ENCODE measurements at places on chromosomes 12 and 14.

GRCh38 chr12:11601647-11602046 lies 47.8 kb upstream of the ETV6 start:
- DNase-seq: no peak

- DNase-seq: no peak
Observed at GRCh38 chr12:48824905-48825304, 6.6 kb downstream of the CACNB3 start.

- no peak for DNase-seq
Observed at GRCh38 chr12:16472631-16473030, 125.2 kb downstream of the MGST1 start.

GRCh38 chr12:109720152-109720856 lies 6.7 kb downstream of the FAM222A start:
- DNase-seq: no peak

DNA sequence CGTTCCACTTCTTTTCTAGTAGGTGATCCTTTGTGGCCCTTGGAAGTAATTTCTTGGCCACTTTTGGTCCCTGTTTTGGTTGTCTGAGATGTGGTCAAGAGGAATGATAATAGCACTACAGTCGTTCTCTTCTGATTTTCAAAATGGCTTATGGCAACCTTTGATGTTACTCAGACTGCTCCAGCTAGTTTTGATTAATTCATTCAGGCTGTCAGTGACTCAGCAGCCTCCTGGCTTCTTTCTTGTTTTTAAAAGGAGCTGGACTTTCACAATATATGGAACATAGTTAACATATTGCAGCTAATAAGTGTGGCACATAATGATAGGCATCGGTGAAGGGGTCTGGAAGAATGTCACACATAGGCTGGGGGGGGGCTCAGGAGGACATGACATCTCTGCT lies 47.3 kb downstream of the WDR20 start:
- DNase-seq: no peak

GRCh38 chr12:80925983-80926382 lies 11.8 kb downstream of the LIN7A start:
- no peak for DNase-seq

DNA sequence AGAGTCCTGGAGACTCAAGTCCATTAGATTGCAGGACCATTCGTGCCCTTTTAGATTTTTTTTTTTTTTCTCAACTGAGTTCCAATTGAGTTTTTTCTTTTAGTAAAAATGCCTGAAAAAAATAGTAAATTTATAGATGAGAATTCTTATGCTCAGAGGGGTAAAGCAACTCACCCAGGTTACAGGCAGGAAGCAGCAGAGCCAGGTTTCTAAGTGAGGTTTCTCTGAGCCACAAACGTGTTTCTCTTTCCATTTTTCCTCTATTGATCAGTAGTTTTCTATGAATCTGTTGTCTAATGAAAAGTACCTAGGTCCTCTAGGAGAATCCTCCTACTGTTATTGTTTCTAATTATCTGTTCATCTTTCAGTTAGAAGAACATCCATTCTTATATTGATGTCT lies 66.4 kb upstream of the C12orf71 start:
- no peak for DNase-seq

DNA sequence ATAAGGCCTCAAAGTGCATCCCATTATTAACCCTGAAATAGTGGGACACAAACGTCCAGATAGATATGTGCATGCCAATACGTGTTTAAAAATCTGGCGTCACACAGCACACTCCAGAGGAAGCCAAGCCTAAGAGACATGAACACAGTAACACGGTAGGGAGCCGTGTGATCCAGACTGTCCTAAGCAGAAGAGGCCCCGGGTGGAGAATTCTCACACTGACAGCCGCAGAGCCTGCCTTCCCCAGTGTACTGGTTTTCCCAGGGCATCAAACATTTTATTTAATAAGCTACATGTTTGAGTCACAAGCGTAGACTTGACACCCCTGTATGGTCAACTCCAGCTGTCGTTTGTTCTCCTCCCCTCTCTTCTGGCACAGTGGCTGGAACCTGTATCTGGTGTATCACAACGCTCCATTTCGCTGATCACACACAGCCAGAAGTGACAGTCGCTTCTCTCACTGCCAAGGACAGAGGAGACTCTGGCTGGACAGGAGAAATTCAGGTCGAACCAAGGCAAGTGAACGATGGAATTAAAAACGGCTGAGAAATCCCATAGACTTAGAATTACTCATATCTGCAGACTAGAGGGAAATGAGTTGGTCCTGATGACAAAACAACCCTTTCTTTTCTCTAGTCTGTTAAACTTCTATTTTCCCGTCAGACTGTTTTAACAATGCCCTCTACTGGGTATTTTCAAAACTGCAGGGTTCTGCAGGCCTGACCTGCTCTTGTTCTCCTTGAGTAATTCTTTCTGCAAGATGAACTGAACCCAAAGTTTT lies 359.9 kb downstream of the RGS6 start:
- no peak for DNase-seq
